ENCODE measurements at places on chromosomes 5 and 9. TPM values are rescaled to one million over a fixed set of nuclear protein-coding genes. Genes with fewer than 3 reads are reported as not detected.

The CDC20B gene
- total RNA-seq, result not detected

The PPP3R2 gene
- total RNA-seq, result not detected

The CORO2A gene
- total RNA-seq, result 2.9 TPM

The PHYHD1 gene
- 26.0 TPM for total RNA-seq

The MYOZ3 gene
- total RNA-seq, result 51.5 TPM

The RGS14 gene
- total RNA-seq, result 14.8 TPM

The ROPN1L gene
- total RNA-seq, result 0.41 TPM

The SNCB gene
- not detected for total RNA-seq

The FAM81B gene
- total RNA-seq, result not detected

The C1QTNF2 gene
- 27.8 TPM for total RNA-seq

GRCh38 chr5:129114539-129115193 is 20.1 kb downstream of the ISOC1 start:
- DNase-seq, result no peak

DNA sequence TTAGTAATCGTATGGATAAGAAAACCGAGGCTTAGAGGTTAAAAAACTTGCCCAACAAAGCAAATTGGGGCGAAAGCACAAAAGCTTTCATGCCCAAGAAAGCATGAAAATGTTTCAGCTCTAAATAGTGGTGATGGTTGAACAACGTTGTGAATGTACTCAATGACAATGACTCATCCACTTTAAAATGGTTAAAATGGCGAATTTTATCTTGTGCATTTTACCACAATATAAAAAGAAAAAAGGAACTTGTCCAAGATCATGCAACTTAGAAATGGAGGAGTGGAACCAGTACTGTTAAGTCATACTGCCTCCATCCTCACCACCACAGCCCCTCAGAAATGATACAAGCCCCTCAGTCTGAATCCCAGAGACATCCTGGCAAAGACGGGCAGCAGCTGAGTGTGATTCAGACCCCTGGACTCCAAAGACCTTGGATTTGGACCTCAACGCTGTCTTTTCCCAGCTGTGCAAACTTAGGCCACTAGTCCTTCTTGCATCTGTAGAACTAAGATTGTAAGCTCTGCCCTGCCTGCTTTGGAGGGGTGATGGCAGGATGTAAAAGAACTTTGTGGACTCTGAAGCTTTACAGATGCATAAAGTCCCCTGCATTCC is 158.4 kb downstream of the GABBR2 start:
- DNase-seq, result no peak

DNA sequence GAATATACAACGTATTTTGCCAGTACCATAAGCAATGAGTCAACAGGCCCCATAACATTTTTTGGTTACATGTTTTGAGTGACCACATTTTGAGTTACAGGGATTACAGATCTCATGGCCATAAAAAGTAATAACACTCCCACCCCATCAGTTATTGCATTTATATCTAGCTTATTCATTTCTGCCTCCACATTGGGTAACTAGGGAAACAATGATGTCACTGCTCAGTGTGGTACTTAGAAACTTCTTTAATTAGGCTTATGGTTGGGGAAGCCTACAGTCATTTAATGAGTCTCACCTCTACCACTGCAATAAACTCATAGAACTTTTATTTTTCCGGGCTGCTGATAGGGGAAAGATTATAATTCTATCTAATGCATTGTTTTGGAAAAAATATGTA is 39.9 kb upstream of the SMIM15 start:
- no peak for DNase-seq

- peak; percentile 79 for DNase-seq
Measured at GRCh38 chr9:7336356-7337065, 463.1 kb downstream of the DMAC1 start.

DNA sequence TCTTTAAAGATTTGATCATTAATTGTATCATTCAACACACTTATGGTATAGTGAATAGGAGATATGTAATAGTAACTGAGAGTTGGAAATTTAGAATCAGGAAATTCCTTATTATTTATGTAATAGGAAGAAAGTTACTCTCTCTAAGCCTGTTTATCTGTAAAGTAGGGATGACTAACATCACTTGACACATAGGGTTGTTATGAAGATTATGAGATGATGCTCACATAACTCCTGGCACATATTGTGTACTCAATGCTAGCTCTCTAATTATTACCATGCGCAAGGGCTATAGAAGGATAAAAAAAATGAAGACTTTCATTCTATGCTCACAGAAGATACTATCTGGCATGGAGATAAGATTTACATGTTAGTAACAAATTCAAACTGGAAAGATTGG is 149.9 kb downstream of the ISOC1 start:
- no peak for DNase-seq

GRCh38 chr5:77798456-77798855 is 22.3 kb upstream of the TBCA start:
- DNase-seq, result no peak

DNA sequence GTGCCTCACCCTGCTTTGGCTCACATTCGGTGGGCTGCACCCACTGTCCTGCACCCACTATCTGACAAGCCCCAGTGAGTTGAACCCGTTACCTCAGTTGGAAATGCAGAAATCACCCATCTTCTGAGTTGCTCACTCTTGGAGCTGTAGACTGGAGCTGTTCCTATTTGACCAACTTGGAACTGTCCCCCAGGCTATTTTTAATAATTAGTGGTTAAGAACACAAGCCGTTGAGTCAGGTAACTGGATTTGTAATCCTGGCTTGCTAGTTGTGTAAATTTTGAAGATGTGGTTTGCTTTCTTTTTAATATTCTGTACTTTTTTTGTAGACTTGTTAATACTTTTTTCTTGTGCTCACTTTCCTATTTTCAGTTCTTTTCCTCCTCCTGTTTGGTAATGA is 81.2 kb downstream of the CNTLN start:
- DNase-seq, result no peak

- DNase-seq, result no peak
Measured at GRCh38 chr9:7936163-7936562, 136.6 kb upstream of the DMAC1 start.

DNA sequence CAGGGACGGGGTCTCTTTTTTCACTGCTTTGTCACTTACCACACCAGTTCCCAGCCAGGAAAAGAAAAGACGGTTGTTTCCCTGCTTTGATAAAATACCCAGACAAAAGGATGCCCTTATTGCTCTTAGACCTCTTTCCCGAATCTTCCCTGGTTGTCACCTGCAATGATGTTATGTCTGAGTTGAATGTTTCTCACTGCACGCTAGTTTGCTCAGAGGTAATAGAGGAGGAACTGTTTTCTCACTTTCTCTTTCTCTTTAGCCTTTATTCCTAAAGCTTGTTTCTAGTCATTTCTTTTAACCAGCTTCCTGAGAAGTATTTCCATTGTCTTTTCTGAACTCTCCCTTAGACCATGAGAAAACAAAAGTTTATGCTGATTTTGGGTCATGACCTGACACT is 32.9 kb downstream of the ACER2 start:
- no peak for DNase-seq

- no peak for DNase-seq
Measured at GRCh38 chr9:92057226-92057625, 58.0 kb downstream of the SPTLC1 start.

DNA sequence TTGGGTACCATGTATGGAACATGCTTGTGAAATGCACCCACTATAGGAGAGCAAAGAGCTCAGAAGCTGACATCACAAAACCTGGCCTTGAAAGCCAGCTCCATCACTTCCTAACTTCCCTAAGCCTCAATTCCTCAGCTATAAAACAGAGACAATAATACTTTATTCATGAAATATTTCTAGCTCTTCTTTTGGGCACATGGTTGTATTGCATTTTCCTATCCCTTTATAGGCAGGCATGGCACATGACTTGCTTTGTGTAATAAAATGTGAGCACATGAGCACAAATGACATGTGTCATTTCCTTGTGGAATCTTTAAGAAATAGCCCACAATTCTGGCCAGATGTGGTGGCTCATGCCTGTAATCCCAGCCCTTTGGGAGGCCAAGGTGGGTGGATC is 18.5 kb downstream of the ZNF366 start:
- DNase-seq, result no peak

GRCh38 chr5:80324912-80325311 is 5.1 kb downstream of the SPZ1 start:
- no peak for DNase-seq

DNA sequence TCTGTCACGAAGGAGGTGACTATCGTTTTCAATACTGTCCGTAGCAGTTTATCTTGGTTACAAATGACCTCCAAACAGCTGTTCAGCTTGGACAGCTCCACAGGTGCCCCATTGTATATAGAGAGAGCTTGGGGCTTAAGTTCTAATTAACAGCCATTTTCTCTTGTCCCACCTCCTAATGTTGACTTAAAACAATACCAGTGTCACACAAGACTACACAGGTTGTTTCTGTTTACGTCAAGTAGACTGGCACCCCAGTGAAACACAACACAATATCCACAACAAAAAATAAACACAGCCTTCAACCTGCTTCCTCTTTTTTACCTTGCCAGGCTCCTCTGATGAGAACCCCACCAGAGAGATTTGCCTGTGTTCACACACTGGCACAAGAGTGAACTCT is 39.8 kb upstream of the TLE1 start:
- DNase-seq, result no peak

- DNase-seq, result peak; percentile 66
Measured at GRCh38 chr9:129414377-129414992, 206.4 kb downstream of the C9orf50 start.

DNA sequence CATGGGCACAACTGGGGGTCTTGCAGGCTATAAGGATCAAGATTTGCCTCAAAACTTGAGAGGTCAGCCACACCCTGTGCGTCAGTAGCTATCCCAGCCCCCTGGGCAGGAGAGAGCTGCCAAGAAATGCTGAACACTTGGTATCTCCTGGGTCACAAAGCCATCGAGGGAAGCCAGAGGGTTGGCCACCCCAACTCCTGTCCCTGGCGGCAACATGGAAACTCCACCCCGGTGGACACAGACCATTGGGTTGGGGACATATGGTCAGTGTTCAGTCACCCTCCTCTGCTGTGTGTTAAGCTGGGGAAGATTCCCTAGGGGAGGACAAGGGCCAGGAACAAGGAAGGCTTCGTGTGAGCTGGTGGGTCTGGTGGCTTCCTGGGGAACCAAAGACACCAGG is 140.6 kb downstream of the C5orf15 start:
- DNase-seq, result no peak

DNA sequence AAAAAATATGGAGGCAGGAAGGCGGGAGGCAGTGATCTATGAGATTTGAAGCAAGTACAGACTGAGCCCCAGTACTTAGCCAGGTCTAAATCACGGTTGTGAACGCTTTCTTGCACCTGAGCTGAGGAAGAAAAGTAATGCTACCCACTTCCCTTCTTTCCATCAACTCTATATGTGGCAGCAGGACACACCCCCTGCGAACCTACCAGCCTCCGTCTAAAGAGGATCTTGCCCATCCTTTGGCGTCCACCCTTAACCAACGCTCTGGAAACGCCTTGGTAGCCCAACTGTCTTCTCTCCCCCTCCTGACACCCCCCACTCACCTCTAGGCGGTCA is 545 bp downstream of the HMGCS1 start:
- no peak for DNase-seq

DNA sequence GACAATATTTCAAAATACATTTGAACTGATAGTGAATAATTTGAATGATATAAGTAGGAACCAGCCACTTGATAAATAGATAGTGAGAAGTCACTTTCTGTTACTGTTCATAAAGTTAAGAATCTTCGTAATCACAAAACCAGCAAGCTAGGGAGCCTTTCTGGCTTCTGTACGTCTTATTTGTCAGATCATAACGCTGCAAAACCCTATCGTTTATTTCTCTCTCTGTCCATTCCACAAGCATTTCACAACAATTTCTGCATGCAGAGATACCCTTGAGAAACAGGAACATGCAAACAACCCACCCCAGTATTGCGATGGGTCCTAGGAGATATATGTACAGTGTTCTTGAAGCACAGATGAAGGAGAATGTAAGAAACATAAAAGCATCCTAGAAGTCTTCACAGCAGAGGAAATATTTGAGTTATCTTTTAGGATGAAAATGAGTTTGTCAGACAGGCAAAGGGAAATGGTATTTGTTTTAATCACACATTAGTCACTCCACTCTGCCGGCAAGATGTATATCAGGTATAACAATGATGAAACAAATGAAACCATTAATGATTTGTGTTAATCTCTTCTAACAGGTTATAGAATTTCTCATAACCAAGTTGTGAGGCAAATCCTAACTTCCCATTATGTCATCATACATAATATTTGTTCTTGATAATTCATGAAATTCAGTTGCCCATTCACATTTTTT is 668.7 kb upstream of the FTMT start:
- no peak for DNase-seq

Measured in tongue (tissue), 3 donors.